ENCODE measurements at places on chromosomes 3 and 15. TPM values are rescaled to one million over a fixed set of nuclear protein-coding genes. Genes with fewer than 3 reads are reported as not detected.

The EDC3 gene
- 15.6 TPM for total RNA-seq

The USP50 gene
- total RNA-seq = not detected

The PLSCR5 gene
- not detected for total RNA-seq

The SLC27A2 gene
- total RNA-seq = 8.1 TPM

The SAMD7 gene
- total RNA-seq = not detected

The CALML4 gene
- total RNA-seq = 4.5 TPM

The MST1R gene
- total RNA-seq = 39.0 TPM

DNA sequence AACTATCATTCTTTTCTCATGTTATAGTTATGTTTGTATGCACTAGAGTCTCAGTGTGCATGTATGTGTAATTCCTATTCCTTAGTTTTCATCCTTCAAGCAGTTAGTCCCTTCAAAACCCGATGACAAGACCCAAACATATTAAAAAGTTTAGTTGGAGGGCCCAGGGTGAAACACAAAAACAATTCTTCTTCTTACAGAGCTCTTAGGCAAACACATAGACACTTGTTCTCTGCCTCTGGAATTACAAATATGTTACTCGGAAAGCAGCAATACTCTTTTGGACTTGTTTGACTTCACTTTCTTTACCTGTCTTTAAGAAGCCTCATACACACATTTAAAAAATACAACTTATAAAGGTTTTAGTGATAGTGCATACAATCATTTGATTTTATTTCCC lies 763 bp upstream of the CNTN6 start:
- no peak for DNase-seq

DNA sequence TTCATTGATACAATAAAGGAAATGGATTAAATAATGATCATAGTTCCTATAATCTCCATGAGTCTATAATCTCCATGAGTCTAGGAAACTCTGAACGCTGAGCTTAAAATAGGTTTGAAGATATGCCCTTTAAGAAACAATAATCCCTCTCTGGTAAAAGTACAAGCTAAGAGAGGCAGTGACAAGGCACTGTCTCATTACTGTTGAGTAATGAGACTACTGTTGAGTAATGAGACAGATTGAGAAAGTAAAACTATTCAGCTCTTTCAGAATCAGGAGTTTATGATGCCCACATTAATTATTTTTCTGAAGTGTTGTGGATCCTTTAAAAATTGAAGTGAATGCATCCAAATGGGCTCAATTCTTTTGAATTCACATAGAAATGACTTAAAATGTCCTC lies 235.5 kb upstream of the THRB start:
- no peak for DNase-seq

DNA sequence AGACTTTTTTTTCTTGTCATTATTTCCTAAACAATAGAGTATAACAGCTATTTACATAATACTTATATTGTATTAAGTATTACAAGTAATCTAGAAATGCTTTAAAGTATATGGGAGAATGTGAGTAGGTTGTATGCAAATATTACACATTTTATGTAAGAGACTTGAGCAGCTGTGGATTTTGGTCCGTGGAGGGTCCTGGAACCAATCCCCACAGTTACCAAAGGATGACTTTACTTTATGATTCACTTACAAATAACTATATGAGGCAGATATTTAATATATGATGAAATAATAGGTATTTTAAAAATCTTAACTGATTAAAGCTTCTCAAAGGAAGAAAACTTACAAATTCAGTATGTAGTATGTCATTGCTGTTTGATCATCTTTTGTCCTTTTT lies 56.3 kb downstream of the PPP2R3A start:
- peak; percentile 40 for DNase-seq

DNA sequence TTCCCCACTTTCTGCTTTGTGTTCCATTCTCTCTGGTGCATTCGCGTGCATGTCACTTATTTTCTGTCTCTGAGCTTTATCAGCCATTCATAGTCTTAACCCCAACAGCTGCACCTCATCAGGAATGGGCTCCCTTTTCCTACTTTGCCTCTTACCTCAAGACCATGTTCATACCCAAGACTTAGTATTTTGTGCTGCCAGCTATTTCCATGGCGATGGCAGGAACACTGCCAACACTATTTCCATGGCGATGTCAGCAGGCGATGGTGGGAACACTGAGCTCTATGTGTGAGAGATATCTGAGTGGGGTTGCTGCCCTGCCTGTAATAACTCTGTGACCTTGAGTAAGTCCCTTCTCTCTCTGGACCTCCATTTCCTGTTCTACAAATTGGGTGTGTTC lies 5.5 kb downstream of the ZNF35 start:
- no peak for DNase-seq

GRCh38 chr3:45842851-45843625 lies 1.1 kb upstream of the LZTFL1 start:
- DNase-seq = peak; percentile 74

DNA sequence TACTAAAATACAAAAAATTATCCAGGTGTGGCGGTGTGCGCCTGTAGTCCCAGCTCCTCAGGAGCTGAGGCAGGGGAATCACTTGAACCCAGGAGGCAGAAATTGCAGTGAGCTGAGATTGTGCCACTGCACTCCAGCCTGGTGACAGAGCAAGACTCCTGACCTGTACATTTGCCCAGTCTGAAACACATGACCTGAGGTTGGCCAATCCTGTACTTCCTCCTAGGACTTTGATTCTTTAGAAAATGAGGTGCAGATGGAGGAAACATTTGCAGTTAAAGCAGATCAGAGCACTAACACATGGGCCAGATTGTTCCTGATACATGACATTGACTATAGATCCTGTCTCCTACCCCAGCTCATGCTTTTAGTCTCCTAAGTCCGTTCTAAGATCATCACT lies 28.9 kb upstream of the LPP start:
- DNase-seq = no peak

- DNase-seq = no peak
These were observed 66.5 kb upstream of the EIF1B start for GRCh38 chr3:40243056-40243455.

All from PC-3 (cell line).